ENCODE measurements at places on chromosomes 7 and 10.

GRCh38 chr7:33671531-33672262 is 233.6 kb upstream of the BMPER start:
- no peak for DNase-seq

- DNase-seq = no peak
These were observed 104.1 kb upstream of the PALS2 start for GRCh38 chr7:24469118-24469517.

- DNase-seq = no peak
These were observed 30.1 kb upstream of the PAXIP1 start for GRCh38 chr7:155032978-155033377.

- no peak for DNase-seq
These were observed 264.7 kb upstream of the PPP2R2D start for GRCh38 chr10:131636116-131636515.

DNA sequence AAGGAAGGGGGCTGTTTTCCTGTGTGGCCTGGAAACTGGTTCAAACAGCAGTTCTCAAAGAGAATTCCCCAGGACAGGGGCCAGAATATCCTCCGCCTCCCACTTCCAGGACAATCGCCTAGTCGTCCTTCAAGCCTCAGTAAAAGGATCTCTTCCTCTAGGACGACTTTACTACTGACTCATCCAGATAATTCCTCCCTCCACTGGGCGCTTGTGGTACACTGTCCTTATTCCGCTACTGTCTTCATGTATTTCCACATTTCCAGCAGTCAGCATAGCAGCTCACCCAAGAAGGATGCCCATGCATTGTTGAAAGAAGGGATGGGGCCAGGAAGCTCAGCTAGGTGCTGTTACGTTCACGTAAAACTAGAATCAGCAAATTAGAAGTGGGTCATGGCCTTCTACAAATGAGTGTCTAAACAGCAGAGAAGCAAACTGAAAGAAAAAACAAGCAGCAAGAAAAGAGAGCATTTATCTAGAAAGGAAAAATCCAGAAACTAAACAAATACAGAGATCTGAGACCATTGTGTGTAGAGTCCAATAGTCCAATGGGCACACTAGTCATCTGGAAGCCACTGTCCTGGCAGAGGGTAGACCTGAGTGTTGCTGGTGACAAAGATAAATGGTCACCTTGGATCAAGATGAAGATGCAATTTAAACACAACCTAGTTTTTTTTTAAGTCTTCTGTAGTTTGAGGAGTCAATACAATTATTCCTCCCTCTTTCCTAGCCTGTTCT is 26.3 kb downstream of the CLRN3 start:
- no peak for DNase-seq

DNA sequence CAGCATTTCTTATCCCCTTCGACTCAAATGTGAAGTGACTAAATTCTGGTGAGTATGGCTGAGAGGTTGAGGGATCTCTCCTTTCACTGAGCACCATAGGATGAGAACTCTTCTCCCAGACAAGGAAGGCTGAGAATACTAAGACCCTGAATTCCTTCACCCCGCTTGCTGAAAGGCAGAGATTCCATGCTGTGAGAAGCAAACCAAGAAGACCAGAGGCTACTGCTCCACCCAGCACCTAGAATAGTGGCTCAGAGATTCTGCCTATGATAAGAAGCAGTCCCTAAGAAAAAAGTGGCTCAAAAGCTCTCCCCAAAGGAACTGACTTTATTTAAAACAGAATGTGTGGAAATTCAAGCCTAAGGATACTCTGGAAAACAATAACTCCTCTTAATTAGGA is 26.7 kb upstream of the WNT2 start:
- DNase-seq = no peak

- no peak for DNase-seq
These were observed 1.6 kb upstream of the TMEM120A start for GRCh38 chr7:75995996-75996395.

DNA sequence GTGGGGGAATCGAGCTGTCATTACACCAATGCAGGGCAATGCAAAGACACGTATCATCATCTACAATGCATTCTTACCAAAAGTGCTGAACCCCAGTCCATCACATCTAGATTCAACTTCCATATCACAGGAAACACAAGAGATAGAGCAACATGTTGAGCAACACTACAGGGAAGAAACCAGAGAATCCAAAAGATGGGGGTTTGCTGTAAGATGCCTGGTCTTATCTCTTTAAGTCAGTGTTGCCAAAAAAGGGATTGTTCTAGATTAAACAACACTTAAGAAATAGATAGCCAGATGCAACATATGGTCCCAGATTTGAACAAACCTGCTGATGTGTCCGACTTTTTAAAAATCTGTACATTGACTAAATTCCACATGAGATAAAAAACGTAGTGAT is 315.6 kb upstream of the IMMP2L start:
- no peak for DNase-seq

DNA sequence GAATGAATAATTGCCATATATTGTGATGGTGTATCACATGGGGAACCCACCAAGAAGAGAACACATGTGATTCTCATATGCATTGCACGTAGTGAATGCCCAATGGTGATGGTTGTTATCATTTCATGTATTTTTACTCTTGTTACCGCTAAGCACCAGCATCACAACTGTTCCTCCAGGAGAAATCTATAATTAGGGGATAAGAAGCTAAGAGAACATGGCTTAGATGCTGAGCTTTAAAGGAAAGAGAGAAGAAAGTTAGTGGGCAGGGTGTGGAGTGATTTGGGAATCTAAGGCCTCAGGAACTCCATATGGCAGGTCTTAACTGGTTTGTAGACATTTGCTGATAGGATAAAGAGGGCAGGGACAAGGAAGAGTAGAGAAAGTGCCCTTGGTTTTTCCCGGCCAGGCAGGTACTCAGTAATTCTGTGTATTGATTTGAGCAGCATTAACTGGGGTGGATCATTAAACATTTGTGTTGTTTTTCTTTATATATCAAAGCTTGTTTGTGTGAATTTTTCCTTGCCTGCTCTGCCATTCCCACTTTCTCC is 145.9 kb downstream of the LRRC4 start:
- DNase-seq = no peak
